ENCODE measurements at places on chromosomes 1 and 21.

- DNase-seq = no peak
Measured at GRCh38 chr1:11952455-11953109, 18.1 kb downstream of the PLOD1 start.

DNA sequence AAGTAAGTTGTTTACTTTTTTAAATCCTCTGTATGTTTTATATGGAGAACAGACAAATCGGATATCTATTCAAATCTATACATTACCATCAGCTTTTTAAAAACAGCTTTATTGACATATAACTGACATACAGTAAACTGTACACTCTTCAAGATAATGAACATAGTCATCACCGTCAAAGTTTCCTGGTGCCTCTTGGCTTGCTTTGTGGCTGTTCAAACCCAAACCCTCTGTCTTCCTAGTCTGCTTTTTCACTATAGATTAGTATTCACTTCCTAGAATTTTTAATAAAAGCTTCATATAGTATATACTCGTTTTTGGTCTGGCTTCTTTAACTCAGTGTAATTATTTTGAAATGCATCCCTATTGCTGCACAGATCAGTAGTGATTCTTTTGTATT lies 56.4 kb upstream of the TPTE start:
- no peak for DNase-seq

- no peak for DNase-seq
Measured at GRCh38 chr1:62991152-62991551, 207.2 kb downstream of the ATG4C start.

GRCh38 chr21:33266789-33267135 lies 595 bp downstream of the IL10RB start:
- no peak for DNase-seq

GRCh38 chr1:94641990-94642389 lies 100.4 kb upstream of the F3 start:
- DNase-seq = no peak

GRCh38 chr1:71706029-71706671 lies 576.2 kb downstream of the NEGR1 start:
- DNase-seq = no peak

GRCh38 chr1:19066874-19067181 lies 110.4 kb upstream of the IFFO2 start:
- DNase-seq = no peak

GRCh38 chr1:98133131-98133530 lies 212.3 kb upstream of the DPYD start:
- DNase-seq = no peak

DNA sequence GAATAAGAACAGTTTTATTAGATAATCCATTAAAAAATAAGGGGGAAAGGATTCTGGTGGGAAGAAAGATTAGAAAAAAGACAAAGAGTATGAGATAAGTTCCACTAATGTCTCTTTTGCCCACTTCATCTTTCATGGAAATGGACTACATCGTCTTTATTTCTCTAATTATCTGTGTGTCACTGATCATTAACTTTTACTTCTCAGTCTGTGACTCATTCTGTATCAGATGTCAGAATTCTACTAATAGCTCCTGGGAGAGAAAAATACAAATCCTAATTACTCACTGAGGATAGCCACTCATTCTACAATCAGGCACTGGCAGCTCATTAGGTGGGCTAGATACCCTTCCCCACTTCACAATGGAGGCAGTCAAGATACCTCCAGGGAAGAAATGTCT lies 41.7 kb downstream of the ILDR2 start:
- no peak for DNase-seq

DNA sequence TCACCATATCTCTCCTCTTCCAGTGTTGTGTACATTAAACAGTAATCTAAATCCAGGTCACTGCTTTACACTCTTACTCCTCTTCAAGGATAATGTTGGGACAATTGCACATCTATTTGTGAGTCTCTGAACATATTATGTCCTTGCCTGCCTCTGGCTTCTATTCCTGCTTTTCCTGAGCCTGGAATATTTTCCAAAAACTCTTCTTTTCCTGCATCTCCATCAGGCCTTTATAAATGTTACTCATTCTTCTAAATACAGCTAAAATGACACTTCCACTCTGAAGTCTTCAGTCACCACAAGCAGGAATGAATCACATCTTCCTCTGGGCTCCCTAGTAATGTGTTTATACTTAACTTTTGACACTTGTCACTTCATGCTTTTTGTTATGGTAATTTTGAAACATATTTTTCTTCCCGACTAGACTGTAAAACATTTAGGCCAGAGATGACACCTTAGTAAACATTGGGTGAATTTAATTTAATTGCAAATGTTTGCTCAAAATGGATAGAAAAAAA lies 396.0 kb downstream of the LRRIQ3 start:
- no peak for DNase-seq

GRCh38 chr1:225767634-225768540 lies 9.7 kb upstream of the SRP9 start:
- no peak for DNase-seq

- no peak for DNase-seq
Measured at GRCh38 chr1:112902221-112902620, 53.8 kb downstream of the SLC16A1 start.

GRCh38 chr1:46268578-46268977 lies 21.0 kb downstream of the RAD54L start:
- no peak for DNase-seq

- DNase-seq = no peak
Measured at GRCh38 chr1:208242941-208243526, 1.1 kb downstream of the PLXNA2 start.

DNA sequence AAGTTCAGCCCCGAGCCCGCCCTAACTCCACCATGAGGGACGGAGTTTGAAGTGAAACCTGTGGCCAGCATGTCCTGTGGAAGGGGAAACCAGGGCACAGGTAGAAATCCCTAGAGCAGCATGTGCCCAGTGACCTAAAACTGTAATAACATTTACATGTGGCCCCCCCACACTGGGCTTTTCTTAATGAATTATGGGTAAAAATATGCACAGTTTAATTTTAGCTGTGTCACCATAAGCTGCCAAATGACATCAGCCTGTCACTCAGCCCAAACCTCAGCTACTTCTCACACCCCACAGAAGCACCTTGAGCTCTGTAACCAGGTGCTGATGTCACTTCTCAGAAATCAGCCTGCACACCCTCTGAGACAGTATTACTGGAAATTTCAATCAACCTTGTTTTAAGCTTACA lies 50.0 kb upstream of the SLC19A1 start:
- no peak for DNase-seq

GRCh38 chr1:198957044-198957443 lies 318.2 kb downstream of the PTPRC start:
- no peak for DNase-seq

- no peak for DNase-seq
Measured at GRCh38 chr21:27371975-27372331, 405.1 kb upstream of the ADAMTS5 start.

DNA sequence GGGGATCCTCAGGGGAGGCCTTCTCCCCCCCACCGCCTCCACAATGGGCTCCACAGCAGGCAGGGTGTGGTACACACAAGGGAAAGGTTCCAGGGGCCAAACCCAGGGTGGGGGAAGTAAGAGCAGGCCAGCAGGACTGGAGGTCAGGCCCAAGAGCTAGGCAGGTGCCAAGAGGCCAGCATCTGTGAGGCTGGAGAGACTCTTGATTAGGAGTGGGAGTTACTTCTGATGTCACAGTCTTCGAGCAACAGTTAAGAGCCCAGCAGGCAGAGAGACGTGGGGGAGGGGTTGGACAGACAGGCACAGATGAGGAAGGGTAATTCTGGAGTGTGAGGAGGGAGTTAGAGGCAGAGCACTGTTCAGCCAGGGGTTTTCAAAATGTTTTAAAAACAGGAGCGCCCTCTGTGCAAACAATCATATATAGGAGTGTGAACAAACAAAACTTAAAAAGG lies 55.8 kb downstream of the SLC9A1 start:
- no peak for DNase-seq

- DNase-seq = no peak
Measured at GRCh38 chr21:42117967-42118780, 47.1 kb downstream of the UMODL1 start.

GRCh38 chr1:212962509-212962908 lies 12.2 kb downstream of the VASH2 start:
- DNase-seq = no peak

GRCh38 chr1:94721240-94721639 lies 98.9 kb upstream of the SLC44A3 start:
- DNase-seq = no peak

DNA sequence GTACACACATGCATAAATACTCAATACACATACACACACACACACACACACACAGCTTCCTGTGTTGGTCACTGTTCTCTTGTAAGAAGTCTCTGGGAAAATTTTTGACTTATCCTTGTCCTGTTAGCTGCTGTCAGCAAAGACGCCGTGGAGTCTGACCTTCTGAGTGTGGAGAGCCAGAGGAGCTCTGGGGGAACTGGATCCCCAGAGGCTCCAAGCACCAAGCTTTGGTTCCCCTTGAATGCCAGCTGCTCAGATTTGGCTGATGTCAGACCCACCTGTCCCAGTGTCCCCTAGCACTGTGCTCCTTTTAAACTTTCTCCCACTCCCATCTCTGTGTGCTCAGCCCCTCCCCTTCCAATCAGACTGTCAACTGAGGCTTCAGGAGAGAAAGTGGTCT lies 319.1 kb downstream of the CAMTA1 start:
- no peak for DNase-seq

DNA sequence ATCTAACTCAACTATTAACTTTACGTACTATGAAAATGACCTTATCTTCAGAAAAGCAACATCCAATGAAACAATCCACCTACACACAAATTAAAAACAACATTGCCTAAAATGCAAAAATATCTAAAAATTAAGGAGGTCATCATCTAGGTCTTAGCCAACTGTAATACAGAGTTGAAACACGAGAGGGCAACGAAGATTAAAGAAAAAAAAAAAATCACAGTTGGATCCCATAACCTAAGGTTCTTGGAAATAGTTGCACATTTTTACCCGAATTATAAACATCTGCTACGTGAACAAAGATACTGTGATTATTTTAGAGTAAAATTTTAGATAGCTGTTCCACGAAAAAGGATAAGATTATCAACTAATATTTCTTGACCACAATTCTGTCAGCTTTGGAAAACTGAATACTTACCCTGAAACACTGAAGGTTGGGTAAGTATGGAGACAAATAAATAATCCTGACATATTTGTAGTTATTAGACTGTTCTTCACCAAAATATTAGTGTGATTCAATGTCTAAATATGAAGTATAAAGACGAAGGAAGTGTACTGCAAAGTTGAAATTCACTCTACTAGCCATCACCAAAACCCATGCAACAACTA lies 88.0 kb upstream of the AK4 start:
- DNase-seq = no peak

GRCh38 chr1:175873290-175873935 lies 130.0 kb upstream of the TNR start:
- DNase-seq = no peak

DNA sequence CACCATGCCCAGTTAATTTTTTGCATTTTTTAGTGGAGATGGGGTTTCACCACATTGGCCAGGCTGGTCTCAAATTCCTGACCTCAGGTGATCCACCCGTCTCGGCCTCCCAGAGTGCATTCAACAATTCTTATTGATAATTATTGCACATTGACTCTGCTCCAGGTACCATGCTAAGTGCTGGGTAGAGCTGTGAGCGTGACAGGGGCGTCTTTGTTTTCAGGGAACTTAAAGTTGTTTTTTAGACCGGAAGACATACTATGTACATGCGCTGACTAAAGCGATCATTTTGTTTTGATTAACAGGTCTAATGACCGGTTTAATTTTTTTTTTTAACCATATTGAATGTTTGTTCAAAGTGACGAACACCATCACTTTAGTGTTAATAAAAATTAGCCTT lies 4.0 kb downstream of the CD247 start:
- DNase-seq = no peak

DNA sequence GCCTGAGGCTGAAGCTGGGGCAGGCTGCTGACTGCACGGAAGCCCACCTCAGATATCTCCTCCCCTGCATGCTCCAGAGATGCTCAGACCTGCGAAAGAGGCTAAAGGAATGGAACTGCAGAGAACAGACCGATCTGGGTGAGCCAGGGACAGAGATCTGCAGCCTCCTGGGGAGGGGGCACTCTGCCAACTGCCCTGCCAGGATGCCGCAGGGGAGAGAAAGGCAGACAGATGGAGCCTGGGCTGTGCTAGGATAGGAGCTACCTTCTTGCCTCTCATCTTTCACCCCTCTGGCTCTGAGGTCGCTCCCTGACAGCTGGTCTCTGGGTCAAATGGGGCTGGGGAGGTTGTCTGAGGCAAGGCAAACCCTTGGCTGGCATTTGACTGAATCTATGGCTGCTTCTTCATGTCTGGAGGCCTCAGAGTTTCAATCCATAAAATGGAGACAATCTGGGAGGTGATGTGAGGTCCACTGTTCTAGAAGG lies 238.2 kb downstream of the GRIK3 start:
- no peak for DNase-seq

- DNase-seq = no peak
Measured at GRCh38 chr21:40847951-40848350, 993 bp upstream of the DSCAM start.

- DNase-seq = no peak
Measured at GRCh38 chr1:226946841-226947240, 6.7 kb downstream of the COQ8A start.

GRCh38 chr1:4130096-4130495 lies 230.0 kb upstream of the C1orf174 start:
- DNase-seq = no peak
